NCI-H1105 (cell line): ENCODE measurements at places on chromosomes 11 and 22.

GRCh38 chr11:46865340-46865739, 19.3 kb upstream of the CKAP5 start:
- DNase-seq = no peak

- no peak for DNase-seq
These were observed 6.7 kb upstream of the C1QTNF6 start for GRCh38 chr22:37194750-37195149.

DNA sequence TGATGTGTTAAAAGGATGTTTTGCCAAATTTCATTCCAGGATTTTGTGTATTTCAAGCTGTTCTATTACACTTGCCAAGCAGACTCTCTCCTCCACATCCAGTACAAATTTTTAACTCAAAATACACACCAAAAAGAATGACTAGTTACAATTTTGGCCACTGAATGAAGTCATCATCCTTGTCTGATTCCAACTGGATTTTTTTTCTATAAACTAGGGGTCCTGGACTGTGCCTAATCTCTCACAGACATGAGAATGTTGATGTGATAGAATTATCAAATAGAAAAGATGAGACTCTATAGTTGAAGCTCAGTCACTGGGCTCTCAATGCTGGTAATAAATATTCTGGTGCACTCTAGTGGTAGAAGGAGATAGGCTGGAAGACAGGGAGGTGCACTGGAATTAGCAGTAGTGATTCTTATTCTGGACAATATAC, 85.8 kb downstream of the FANCF start:
- peak; percentile 20 for DNase-seq

- DNase-seq = no peak
These were observed 39.1 kb downstream of the TMEM123 start for GRCh38 chr11:102413497-102413896.

GRCh38 chr22:40965936-40966725, 15.0 kb downstream of the RBX1 start:
- DNase-seq = no peak

GRCh38 chr11:82663535-82663934, 70.1 kb downstream of the FAM181B start:
- no peak for DNase-seq

GRCh38 chr22:33081686-33082590, 23.8 kb upstream of the SYN3 start:
- DNase-seq = no peak

- no peak for DNase-seq
These were observed 11.2 kb upstream of the RBM4B start for GRCh38 chr11:66688561-66689534.

GRCh38 chr22:48906216-48906835, 921.3 kb downstream of the BRD1 start:
- DNase-seq = no peak

GRCh38 chr22:47091246-47091651, 328.8 kb downstream of the TBC1D22A start:
- DNase-seq = no peak

GRCh38 chr11:122627745-122628144, 27.8 kb upstream of the UBASH3B start:
- no peak for DNase-seq

- DNase-seq = no peak
These were observed 16.1 kb downstream of the TREH start for GRCh38 chr11:118663381-118663780.

GRCh38 chr11:57622263-57622662, 24.8 kb downstream of the SERPING1 start:
- DNase-seq = no peak

DNA sequence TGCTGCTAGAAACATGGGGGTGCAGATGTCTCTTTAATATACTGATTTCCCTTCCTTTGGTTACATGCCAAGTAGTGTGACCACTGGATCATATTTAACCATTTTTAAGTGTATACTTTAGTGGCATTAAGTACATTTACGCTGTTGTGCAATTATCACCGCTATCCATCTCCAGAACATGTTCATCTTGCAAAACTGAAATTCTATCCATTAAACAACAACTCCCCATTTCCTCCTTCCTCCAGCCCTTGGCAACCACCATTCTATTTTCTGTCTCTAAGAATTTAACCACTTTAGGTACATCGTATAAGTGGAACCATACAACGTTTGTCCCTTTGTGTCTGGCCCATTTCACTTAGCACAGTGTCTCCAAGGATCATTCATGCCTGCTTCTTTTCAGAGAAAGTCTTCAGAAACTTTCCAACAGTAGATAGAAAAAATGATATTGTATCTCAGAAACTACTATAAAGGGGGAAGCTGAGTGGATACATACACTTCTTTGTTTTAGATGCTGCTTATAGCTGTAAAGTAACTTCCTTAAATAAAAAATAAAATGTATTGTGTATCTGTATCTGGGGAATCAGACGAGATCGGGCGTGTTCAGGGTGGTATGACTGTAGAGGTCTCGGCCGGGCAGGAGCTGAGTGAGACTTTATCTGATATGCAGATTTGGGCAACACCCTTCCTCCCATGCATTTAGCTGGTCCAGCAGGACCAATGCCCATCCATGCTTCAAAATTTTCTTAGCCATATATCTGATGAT, 44.6 kb upstream of the ZBED5 start:
- no peak for DNase-seq

GRCh38 chr11:96366024-96366423, 23.0 kb upstream of the MAML2 start:
- no peak for DNase-seq

- no peak for DNase-seq
These were observed 44.5 kb downstream of the WEE1 start for GRCh38 chr11:9617940-9618339.

DNA sequence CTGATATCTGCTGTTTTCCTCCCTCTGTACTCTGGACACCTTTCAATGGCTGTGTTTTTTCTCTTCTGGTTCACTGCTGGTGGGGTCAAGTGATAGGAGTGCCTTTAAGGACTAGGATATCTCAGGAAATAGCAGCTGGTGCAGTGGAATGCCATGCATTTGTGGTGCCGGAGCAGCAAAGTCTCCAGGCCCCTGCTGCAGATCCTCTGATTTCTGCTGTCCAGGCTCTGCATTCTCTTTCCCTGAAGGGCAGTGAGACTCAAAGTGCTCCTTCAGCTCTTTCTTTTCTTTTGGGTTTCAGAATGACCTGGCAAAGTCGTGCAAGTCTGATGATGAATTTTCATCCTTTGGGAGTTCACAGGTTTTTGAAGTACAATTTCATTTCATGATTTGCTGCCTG, 774.3 kb downstream of the FAM181B start:
- DNase-seq = peak; percentile 22

GRCh38 chr11:19087658-19088057, 27.1 kb upstream of the MRGPRX2 start:
- DNase-seq = no peak

- no peak for DNase-seq
These were observed 21.4 kb downstream of the TMPRSS6 start for GRCh38 chr22:37088108-37088605.
